ENCODE measurements at places on chromosomes 3 and 15. TPM values are rescaled to one million over a fixed set of nuclear protein-coding genes. Genes with fewer than 3 reads are reported as not detected.
A peak's percentile ranks its signal among the peaks of the same experiment; 100 is the strongest.

- no peak overlapping the region for H3K27ac ChIP-seq
- H3K27me3 ChIP-seq: no peaks in the 10 kb centered on the region
- no peaks in the 10 kb centered on the region for H3K36me3 ChIP-seq
- DNase-seq: no peak
Observed at GRCh38 chr3:179865861-179866505, 170.8 kb downstream of the PEX5L start.

- DNase-seq: no peak
- H3K36me3 ChIP-seq: no peaks in the 10 kb centered on the region
- no peak overlapping the region for H3K4me3 ChIP-seq
- H3K27me3 ChIP-seq: no peaks in the 10 kb centered on the region
- H3K4me1 ChIP-seq: no peaks in the 10 kb centered on the region
- H3K27ac ChIP-seq: no peak overlapping the region
Observed at GRCh38 chr3:129461022-129461421, 21.0 kb downstream of the IFT122 start.

The KLF15 gene
- 0.36 TPM for total RNA-seq

DNA sequence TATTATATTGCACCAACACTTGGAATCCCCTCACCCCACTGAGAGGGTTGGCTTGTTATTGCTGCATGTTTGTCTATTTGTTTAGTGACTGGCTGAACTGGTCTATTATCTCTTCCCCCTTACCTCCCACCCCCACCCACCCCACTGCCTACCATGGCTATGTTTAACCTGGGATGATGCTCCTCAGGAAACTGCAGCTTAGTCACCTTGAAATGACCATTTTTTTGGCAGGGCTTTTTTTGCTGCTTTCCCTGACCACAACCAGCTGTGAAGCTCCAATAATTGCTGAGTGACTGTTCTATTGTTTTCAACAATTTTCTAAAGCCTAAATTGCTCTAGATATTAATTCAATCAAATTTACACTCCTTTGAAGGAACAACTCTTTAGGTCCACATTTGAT is 137.9 kb upstream of the CADM2 start:
- H3K4me3 ChIP-seq: no peak overlapping the region
- H3K27me3 ChIP-seq: no peaks in the 10 kb centered on the region
- no peak overlapping the region for H3K27ac ChIP-seq
- H3K4me1 ChIP-seq: no peaks in the 10 kb centered on the region
- H3K36me3 ChIP-seq: no peaks in the 10 kb centered on the region
- no peak for DNase-seq

DNA sequence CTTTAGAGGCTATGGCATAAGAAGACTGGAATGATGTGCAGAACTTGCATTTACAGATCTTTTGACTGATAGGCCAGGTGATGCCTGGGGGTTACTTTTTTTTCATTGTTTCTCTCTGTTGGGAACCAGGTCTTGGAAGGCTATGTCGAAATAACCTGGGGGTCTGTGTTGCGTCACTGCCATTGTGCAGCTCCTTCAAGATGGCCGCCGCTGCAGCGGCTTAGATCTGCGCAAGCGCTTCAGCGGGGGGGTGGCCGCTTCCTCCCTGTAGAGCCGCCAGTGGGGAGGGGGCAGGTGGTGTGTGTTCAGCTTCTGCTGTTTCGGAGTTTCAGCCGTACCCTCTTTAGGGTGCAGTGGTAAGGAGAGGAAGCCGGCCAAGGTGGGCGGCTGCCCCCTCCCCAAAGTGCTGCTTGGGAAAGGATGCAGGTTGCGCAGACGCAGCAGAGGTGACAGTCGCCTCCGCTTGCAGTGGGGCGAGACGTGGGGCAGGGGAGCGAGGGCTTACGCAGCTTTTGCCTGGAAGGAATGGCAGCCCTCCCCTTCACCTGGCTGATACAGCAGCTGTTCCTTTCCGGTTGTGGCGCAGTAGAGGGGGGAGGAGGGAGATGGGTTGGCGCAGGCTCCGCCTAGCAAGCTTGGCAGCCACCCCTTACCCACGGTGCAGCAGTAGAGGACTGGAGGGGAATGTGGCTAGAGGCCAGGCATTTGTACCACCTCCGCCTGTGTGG is 1.5 kb downstream of the SNRPN start:
- peak overlapping the region; percentile 78 for H3K4me3 ChIP-seq
- H3K27ac ChIP-seq: peak overlapping the region; percentile 86
- H3K27me3 ChIP-seq: no peaks in the 10 kb centered on the region
- peaks cover 5% of the 10 kb centered on the region for H3K4me1 ChIP-seq
- no peaks in the 10 kb centered on the region for H3K36me3 ChIP-seq

- H3K4me3 ChIP-seq: no peak overlapping the region
- H3K36me3 ChIP-seq: no peaks in the 10 kb centered on the region
Observed at GRCh38 chr3:60463685-60464084, 787.6 kb downstream of the FHIT start.

DNA sequence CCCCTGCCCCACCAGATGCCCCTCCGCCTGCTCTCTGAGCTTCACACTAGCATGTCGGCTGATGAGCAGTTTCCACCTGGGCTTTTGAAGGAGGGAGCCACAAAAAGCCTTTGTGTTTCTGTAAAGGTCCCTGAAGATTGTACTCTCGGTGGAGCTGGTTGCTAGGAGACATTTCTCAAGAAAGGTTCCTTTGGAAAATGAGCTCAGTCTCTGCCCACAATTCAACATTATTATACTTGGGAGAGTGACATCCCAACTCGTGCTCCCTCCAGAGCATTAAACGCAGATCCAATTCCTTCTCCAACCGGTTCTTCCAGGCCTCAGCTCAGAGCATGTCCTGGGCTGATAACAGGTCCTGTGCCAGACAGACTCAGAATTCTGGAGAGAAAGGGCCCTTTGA is 26.8 kb upstream of the FAM107A start:
- no peak for DNase-seq
- H3K4me1 ChIP-seq: no peaks in the 10 kb centered on the region
- no peak overlapping the region for H3K4me3 ChIP-seq
- H3K36me3 ChIP-seq: no peaks in the 10 kb centered on the region
- H3K27ac ChIP-seq: no peak overlapping the region

GRCh38 chr15:74613953-74614743 is 1.5 kb upstream of the CLK3 start:
- peak overlapping the region; percentile 64 for H3K27ac ChIP-seq
- no peaks in the 10 kb centered on the region for H3K27me3 ChIP-seq
- H3K4me3 ChIP-seq: peak overlapping the region; percentile 45
- peaks cover 5% of the 10 kb centered on the region for H3K36me3 ChIP-seq

DNA sequence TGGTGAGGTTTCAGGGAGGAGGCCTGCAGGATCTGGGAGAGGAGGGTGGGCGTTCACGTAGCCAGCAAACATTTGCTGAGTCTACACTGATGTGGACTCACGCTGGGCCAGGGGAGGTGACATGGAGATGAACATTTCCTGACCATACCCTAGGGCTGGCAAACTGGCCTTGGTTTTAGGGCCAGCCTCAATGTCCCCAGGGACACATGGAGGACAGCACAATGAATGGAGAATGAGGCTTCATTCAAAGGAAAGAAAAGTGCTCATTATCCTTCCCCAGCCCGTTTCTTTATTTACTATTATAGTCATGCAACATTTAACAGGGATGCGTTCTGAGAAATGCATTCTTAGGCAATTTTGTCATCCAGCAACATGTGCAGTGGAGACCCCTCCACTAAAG is 26.8 kb downstream of the ACAN start:
- H3K27me3 ChIP-seq: no peaks in the 10 kb centered on the region
- H3K36me3 ChIP-seq: no peaks in the 10 kb centered on the region
- no peak overlapping the region for H3K27ac ChIP-seq
- no peak overlapping the region for H3K4me3 ChIP-seq
- no peak for DNase-seq

DNA sequence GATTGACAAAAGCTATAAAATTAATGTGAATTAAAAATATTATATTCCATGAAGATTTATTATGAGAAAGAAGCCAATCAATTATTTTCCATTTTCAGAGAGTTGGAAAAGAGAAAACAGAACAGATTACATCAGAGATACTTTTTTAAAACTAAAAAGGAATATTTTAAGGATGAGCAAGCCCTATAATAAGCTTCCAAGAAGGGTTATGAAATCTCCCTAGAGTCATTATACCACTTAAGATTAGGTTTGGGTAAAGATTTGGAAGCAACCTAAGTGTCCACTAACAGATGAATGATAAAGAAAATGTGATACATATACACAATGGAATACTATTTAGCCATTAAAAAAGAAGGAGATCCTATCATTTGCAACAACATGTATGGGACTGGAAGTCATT is 51.6 kb upstream of the FSIP1 start:
- H3K27ac ChIP-seq: no peak overlapping the region
- DNase-seq: no peak
- H3K4me3 ChIP-seq: no peak overlapping the region

DNA sequence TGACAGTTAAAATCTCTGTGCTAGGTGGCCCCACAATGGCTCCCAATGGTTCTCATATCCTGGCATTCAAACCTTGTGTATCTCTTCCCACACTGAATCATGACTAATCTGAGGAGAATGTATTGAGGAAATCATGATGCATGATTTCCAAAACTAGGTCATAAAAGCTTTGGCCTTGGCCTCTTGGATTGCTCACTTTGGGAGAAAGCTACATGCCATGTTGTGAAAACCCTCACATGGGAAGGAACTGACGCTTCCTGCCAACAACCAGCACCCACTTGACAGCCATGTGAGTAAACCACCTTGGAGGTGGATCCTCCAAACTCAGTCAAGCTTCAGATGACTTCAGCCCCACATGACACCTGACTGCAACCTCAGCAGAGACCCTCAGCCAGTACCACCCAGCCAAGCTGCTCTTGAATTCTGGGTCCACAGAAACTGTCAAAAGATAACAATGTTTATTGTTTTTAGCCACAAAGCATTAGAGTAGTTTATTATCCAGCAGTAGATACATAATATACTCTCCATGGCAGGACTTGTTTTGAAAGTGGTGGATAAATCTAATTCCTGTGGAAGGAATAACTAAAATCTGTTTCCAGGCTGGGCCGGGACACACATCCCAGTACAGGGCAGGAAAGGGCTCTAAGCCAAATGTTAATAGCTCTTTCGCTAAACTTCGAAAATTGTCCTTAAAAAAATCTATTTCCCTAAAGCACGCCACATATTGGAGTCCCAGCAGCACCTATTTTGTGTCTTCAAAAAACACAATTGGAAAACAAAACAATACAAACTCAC is 1.0 kb upstream of the ZNF620 start:
- DNase-seq: no peak
- no peaks in the 10 kb centered on the region for H3K27me3 ChIP-seq
- no peak overlapping the region for H3K27ac ChIP-seq

GRCh38 chr3:1798711-1799405 is 299.8 kb upstream of the CNTN4 start:
- H3K4me3 ChIP-seq: no peak overlapping the region
- no peaks in the 10 kb centered on the region for H3K27me3 ChIP-seq
- no peaks in the 10 kb centered on the region for H3K4me1 ChIP-seq
- no peak overlapping the region for H3K27ac ChIP-seq

The GP9 gene
- total RNA-seq: 3.8 TPM

The EXD1 gene
- not detected for total RNA-seq

The RTP1 gene
- not detected for total RNA-seq

The DAPK2 gene
- total RNA-seq: 3.7 TPM

DNA sequence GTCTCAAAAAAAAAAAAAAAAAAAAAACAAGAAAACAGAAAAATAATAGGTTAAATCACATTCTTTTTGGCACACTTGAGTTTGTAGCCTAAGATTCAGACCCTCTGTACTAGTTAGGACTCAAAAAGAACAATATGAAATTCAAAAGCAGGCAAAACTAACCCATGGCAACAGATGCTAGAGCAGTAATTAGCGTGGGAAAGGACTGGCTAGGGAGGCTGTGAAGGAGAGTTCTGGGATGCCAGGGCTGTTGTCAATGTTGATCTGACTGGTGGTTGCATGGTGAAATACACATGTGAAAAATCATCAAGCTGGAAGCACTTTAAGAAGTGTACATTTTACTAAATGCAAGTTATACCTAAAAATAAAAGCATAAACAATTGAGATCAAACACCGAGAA is 35.6 kb downstream of the KLHL6 start:
- H3K36me3 ChIP-seq: peaks cover 9% of the 10 kb centered on the region
- peaks cover 29% of the 10 kb centered on the region for H3K4me1 ChIP-seq
- H3K4me3 ChIP-seq: no peak overlapping the region
- no peak for DNase-seq
- no peak overlapping the region for H3K27ac ChIP-seq

DNA sequence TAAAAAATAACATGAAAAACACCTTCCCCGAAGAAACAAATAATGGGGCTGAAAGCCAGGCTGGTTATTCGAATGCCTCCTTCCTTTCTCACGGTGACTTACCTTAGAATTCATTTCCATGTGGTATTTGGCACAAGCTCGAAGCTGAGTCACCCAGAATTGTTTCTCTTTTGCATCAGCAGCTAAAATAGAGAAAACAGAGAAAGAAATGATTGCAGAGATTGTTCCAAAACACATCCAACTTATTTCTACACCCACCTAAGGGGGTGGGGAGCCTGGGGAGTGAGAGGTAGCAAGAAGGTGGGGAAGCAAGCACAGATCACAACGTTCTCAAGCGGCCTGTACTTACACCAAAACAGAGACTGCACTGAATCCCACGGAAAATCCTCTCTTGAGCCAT is 104.7 kb downstream of the OSBPL10 start:
- no peaks in the 10 kb centered on the region for H3K4me1 ChIP-seq
- no peak for DNase-seq
- H3K27me3 ChIP-seq: no peaks in the 10 kb centered on the region

The SERINC4 gene
- total RNA-seq: 0.25 TPM

- H3K4me3 ChIP-seq: no peak overlapping the region
- no peaks in the 10 kb centered on the region for H3K27me3 ChIP-seq
- H3K4me1 ChIP-seq: no peaks in the 10 kb centered on the region
- DNase-seq: no peak
Observed at GRCh38 chr3:38980938-38981337, 70.8 kb downstream of the SCN11A start.

- H3K36me3 ChIP-seq: no peaks in the 10 kb centered on the region
- DNase-seq: no peak
- H3K4me3 ChIP-seq: no peak overlapping the region
- H3K27me3 ChIP-seq: no peaks in the 10 kb centered on the region
Observed at GRCh38 chr15:26721232-26721967, 51.5 kb downstream of the GABRB3 start.

The FANCD2OS gene
- not detected for total RNA-seq

DNA sequence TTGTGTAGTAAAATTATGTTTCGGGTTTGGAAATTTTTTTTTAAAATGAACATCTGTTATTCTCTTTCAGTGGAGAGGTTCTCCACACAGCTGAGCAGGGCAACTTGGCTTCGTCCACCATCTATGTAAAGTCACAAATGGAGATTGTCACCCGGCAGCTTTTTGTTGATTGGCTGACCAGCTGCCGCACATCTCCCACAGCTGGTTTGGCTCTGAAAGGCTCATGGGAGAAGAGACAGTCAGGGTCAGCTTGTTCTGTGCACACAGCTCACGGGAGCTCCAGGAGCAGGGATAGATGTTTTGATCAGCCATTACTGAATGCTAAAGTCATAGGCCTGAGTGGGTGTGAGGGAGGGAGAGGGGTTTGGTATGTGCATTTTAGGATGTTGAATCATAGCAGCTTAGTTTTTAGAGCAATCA is 12.9 kb upstream of the CCDC80 start:
- H3K27ac ChIP-seq: no peak overlapping the region
- no peak overlapping the region for H3K4me3 ChIP-seq
- H3K36me3 ChIP-seq: no peaks in the 10 kb centered on the region
- DNase-seq: no peak

- peaks cover 14% of the 10 kb centered on the region for H3K4me1 ChIP-seq
- no peaks in the 10 kb centered on the region for H3K36me3 ChIP-seq
- H3K4me3 ChIP-seq: no peak overlapping the region
- peaks cover 4% of the 10 kb centered on the region for H3K27me3 ChIP-seq
- DNase-seq: no peak
Observed at GRCh38 chr3:183158113-183158512, 4.4 kb downstream of the LAMP3 start.

All from natural killer cell (primary cell).